ENCODE measurements at places on chromosomes 2 and 18.

DNA sequence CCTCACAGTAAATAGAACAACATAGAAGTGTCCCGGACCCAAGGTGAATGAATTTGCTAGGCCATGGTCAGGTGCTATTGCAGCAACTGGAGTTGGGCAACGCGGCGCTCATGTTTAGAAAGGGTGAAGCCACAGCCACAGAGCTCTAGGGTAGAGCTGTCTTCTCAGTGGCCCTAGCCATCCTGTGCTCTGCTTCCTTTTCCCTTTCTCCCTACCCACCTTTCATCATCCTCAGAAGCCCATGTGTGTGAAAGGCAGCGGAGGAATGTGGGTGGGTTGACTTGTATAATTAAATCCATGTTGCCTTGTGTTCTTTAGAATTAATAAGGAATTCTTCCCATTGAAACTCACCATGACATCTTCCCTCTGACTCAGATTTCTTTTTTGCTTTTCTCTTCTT is 336.7 kb downstream of the OSR1 start:
- DNase-seq = no peak

DNA sequence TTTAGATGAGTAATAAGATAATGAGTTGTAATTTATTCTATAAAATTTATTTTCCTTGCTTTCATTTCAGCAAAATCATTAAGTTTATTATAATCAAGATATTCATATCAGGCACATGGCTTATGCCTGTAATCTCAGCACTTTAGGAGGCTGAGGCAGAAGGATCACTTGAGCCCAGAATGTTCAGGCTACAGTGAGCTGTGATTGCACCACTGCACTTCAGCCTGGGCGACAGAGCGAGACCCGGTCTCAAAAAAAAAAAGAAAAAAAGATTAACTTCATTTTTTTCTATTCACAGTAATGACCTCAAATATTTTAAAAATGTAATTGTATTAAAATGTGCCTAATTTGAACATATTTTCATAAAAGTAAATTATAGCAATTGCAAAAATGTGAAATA is 67.9 kb downstream of the ACYP2 start:
- DNase-seq = no peak

- DNase-seq = no peak
Observed at GRCh38 chr2:3282056-3282998, 95.3 kb downstream of the EIPR1 start.

DNA sequence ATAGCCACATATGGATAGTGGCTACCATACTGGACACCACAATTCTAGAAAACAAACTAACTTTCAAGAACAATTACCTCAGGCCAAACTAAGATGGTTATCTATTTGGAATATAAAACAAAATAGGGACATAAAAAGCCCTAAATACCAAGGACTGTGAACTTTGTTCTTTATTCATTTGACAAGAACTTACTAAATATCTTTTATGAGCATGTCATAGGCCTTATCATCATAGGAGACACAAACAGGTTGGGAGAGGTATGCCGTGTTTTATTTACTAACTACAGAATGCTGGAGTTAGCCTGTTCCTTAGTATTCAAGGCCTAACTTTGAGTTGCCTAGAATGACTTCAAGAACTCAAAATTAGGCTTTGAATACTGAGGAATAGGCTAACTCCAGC is 32.1 kb downstream of the CCDC93 start:
- no peak for DNase-seq

- DNase-seq = no peak
Observed at GRCh38 chr2:188668017-188668680, 306.0 kb upstream of the COL3A1 start.

- no peak for DNase-seq
Observed at GRCh38 chr2:143183804-143184463, 54.7 kb downstream of the ARHGAP15 start.
